ENCODE measurements at places on chromosomes 11 and 22.

DNA sequence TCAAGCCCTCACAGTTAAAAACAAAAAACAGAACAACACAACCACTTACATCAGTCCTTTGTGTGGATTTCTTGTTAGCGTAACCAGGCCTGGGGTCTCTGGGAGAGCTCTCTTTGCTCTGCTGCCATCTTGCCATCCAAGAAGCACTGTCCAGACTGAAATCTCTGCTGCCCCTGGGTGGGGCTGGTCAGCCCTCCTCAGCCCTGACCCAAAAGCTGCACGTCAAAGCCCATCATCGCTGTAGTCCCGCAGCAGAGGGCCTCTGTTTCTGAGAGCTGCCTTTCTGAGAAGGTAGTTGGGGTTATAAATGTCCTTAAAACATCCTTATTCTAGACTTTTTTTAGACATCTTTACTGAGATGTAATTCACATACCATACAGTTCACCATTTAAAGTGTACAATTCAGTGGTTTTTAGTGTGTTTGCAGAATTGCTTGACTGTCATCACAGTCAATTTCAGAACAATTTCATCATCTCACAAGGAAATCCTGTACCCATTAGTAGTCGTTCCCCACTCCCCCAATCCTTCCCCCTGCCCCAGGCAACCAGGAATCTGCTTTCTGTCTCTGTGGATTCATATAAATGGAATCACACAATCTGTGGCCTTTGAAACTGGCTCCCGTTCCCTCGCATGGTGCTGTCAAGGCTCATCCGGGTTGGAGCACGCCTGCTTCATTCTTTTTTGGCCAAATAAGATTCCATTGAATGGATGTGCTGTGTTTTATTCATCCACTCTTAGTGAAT, 94.9 kb downstream of the TBC1D22A start:
- DNase-seq: no peak

DNA sequence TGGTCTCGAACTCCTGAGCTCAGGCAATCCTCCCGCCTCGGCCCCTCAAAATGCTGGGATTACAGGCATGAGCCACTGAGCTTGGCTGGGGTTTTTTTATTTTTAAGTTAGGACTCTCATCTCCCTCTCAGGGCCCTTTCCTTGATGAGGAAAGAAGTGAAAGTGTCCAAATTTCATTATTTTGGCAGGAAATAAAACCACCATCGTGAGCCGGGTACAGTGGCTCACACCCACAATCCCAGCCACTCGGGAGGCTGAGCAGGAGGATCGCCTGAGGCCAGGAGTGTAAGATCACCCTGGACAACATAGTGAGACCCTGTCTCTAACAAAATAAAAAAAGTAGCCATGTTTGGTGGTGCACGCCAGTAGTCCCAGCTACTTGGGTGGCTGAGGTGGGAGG, 99.4 kb downstream of the FBXO7 start:
- no peak for DNase-seq

- no peak for DNase-seq
Measured at GRCh38 chr11:133705873-133706272, 139.4 kb downstream of the SPATA19 start.

- DNase-seq: no peak
Measured at GRCh38 chr22:48530666-48531065, 1297.0 kb downstream of the BRD1 start.

- no peak for DNase-seq
Measured at GRCh38 chr11:123426789-123427188, 3.3 kb upstream of the GRAMD1B start.

DNA sequence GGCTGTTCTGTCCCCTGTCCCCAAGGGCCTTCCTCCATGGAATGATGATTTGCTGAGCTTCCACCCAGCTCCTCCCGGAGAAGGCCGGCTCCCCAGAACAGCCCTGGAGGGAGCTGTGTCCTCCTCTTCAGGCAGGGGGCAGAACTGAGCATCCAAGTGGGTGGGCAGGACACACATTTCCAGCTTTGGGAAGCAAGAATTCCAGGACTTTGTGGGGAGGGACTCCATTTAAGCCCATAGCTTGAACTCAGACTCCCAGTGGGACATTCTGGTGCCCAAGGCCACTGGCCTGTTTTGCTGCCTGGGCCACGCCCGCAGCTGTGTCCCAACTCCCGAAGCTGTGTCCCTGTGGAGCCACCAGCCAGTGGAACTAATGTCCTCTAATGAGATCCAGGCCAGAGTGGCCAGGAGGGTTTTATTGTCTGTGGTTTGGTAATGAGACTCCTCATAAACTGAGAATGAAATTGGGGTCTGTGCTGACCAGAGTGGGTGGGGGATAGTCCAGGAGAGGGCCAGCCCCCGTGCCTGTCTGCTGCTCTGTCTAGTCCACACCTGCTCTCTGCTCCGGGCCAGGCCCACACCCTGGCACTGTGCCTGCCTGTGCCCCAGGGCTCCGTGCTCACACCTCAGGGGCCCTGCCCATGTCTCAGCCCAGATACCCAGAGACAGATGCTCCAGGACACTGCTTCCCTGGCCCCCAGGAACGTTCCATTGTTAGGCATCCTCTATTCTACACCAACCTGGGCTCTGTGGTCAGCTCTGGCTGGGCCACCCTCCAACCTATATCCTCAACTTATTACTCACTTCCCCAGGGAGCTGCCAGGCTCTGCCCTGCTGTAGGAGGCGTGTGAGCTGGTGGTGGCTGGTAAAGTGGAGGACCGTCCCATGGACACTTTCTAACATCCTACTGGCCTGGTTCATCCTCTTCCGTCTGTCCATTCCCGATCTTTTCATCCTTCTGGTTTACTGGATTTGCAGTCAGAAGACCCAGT, 7.6 kb downstream of the NECTIN1 start:
- DNase-seq: no peak

DNA sequence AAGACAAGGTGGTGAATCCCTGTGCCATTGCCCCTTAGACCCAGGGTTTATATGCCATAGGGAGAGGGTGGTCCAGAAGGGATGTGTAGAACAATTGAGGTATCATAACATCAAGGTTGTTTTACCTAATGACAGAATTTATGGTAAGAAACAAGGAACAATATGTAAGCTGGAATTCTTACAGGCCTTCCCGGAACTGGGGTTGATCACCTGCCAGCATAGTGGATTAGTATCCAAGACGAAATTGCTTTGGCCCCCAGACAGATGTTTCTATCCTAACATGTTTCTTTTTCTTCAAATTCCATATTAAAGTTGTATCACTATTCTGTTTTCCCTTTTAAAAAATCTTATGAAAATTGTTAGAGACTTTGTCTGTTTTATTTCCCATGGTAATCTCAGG, 343.8 kb upstream of the ANO3 start:
- no peak for DNase-seq

- no peak for DNase-seq
Measured at GRCh38 chr11:57467508-57468157, 7.3 kb downstream of the RTN4RL2 start.

- DNase-seq: no peak
Measured at GRCh38 chr11:116700586-116701220, 72.1 kb downstream of the BUD13 start.

- DNase-seq: no peak
Measured at GRCh38 chr11:88203604-88204003, 28.4 kb upstream of the RAB38 start.

DNA sequence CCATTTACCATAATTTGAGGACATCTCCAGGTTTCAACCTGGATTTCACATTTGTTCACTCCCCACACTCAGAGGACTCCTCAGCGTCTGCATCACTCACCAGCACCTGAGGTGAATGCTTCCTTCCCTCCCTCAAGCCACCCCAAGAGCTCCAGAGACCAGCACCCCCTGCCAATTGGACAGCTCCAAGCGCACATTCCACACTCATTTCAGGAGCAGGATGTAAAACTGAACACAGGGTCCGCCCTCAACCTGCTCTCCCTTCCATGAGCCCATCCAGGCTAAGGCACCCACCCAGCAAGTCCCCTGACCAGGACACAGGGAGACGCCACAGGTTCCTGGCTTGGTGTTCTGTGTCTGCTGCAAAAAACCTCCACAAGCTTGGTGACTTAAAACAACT, 3.9 kb downstream of the SCGB1D1 start:
- DNase-seq: no peak

DNA sequence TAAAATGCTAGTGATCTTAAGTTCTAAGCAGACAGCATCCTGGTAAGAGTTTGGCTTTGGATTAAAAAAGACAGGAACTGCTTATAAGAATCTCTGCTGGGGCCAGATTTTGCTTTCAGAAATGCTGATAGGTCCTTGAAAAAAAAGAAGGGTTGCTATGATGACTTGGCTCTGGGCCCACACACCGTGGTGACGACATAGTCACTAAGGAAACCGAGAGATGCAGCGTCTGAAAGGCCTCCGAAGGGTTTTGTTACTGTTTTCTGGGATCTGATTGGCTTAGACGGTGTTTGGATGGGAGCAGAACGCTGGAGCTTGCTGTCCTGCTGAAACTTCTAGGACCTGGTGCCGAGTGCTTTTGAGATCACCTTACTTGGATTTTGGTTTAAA, 8.4 kb downstream of the FAM118A start:
- DNase-seq: peak; percentile 74

GRCh38 chr11:1889941-1890855, 1.5 kb downstream of the PRR33 start:
- no peak for DNase-seq

GRCh38 chr11:75603791-75604736, 42.0 kb downstream of the SERPINH1 start:
- peak; percentile 6 for DNase-seq

DNA sequence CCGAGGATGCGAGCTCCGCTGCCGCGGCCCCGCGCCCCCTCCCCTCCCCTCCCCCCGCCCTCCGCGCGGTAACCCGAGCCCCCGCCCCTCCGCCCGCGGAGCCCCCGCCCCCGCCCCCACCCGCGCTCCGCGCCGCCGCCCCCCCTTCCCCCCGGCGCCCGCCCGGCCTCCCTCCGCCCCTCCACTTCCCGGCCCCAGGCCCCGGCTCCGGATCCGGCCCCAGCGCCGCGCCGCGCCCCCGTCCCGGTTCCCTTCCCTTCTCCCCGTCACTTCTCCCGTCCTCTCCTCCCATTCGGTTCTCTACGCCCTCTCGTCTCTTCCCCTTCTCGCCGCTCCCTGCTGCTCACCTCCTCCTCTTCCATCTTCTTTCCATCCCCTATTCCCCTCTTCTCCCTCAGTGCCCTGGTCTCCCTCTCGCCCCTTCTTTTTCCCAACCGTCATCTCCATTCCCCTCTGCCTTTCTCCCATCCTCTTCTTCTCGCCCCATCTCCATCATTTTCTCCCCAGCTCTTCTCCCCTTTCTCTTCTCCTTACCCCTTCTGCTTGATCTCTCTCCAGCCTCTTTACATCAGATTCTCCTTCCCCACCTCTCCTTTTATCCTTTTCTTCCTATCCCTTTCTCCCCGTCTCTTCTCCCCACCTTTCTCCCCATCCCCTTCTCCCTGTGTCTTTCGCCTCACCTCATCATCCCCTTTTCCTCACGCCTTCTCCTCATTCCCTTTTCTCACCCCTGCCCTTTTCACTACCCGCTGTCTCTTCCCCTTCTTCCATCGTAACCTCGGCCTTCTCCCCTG, at the start of gene DCHS1:
DCHS1 (minus strand) TSS at position 20 of the 794 bp plus-strand sequence. CDS start 14,196 bp downstream, outside the sequence.
- no peak for DNase-seq

DNA sequence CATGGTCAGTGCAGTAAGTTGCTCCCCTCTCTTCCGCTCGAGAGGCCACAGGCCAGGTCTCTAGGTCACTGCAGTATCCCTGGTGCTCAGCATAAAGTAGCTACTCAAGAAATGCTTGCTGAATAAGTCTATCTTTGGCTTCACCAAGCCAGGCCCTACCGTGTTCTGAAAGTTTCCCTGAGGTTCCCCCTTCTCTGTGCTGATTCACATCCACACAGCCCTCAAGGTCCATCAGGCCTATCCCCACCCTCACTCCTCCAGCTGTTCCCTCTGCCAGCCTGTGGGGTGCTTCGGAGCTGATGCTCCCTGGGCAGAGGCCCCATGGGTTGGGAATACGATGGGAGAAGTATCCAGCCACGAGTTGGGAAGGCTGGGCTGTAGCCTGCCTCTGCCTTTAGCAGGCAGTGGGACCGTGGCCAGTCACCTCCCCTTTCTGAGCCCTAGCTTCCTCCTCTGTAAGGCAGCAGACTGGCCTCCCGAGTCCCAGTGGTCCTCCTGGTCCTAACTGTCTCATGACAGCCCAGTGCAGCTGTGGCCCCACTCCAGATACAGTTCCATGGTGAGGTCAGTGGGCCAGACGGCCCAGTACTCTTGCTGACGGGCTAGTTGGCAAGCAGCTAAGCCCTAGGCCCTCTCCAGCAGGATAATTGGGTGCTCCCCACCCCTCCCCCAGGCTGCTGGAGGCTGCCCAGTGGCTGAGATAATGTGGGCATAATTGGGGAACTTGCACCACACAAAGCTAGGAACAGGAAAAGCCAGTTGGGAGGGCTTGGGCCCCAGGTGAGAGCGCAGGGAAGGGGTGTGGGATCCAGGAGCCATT, 48.2 kb downstream of the NECTIN1 start:
- DNase-seq: peak; percentile 13

DNA sequence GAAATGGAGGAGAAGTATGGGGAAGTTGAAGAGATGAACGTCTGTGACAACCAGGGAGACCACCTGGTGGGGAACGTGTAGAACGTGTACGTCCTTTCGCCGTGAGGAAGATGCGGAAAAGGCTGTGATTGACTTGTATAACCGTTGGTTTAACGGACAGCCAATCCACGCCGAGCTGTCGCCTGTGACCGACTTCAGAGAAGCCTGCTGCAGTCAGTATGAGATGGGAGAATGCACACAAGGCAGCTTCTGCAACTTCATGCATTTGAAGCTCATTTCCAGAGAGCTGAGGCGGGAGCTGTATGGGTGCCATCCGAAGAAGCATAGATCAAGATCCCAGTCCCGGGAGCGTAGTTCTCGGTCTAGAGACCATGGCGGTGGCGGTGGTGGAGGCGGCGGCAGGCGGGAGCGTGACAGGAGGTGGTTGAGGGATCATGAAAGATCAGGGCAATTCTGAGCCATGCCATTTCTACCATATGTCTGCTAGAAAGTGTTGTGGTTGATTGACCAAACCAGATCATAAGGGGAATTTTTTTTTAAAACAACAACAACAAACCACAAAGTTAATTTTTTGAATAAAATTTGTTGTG, 36.8 kb upstream of the PHOX2A start:
- DNase-seq: no peak

DNA sequence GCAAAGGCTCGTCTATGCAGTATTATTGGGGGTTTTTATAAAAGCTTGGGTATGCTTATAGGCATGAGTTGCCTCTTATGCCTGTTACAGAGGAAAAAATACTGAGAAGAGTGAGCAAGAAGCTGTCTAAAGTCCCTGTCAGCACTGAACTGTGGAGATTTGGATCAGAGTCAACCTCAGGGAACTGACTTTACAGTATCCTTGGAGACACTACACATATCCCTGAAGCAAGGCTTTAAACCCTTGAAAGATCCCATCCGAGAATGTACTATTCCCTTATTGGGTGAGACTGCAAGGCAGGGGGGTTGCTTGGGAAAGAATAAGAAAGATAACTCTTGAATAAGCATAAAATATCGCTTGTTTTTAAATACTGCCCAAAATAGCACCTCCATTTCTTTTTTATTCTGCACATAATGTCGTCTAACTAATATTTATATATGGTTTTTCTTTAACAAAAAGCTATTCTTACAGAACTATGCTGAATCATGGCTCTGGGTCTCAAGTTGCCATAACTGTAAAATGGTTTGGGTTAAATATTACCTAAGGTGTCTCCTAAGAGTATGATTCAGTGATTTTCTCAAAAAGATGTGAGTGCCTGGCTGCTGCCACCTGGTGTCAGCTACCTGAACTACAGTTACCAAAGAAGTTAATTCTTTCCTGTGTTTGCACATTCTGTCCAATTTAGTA, 1062.8 kb downstream of the DLG2 start:
- peak; percentile 66 for DNase-seq
